Cortex of kidney (tissue), 1 donor: ENCODE measurements at places on chromosomes 5 and 9.

DNA sequence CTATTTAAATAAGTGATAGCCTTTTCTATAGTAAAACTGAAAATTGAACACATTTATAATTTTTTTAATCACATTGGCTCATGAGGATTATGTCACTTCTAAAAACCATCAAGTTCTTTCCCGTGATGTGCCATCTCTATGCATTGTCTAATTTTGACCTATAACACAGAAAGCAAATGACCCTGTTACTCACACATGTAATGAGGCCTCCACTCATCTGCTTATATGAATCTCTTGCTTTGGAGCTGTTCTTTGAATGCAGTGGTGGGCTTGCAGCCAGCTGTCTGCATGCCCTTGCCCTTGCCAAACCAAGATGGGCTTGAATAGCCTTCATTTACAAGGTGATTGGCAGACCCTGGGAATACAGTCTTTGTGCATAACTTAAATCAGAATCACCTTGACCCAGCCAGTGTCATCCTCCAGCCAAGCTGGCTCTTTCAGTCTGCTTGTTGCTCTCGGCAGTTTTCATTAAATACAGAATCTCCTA, 163.2 kb downstream of the TRIO start:
- DNase-seq = no peak

- DNase-seq = no peak
Observed at GRCh38 chr9:875119-875962, 33.8 kb downstream of the DMRT1 start.

DNA sequence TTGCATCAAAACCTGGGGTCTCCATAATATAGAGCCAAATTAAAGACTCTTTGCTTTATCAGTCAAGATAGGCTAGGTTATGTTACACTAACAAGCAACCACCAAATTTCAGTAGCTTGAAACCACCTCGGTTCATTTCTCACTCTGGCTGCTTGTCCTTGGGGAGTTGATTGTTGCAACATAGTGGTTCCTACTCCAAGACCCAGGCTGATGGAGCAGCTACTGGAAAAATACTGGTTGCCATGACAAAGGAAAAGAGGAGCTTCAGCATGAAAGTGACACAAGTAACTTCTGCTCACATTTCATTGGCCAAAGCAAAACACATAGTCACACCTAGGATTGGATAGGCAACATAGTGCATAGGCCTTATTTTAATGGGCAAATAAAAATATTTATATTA, 18.5 kb upstream of the RCL1 start:
- DNase-seq = no peak

- DNase-seq = no peak
Observed at GRCh38 chr9:113621309-113621791, 157.8 kb downstream of the RGS3 start.

GRCh38 chr9:34777666-34778065, 67.7 kb upstream of the CCL21 start:
- no peak for DNase-seq

DNA sequence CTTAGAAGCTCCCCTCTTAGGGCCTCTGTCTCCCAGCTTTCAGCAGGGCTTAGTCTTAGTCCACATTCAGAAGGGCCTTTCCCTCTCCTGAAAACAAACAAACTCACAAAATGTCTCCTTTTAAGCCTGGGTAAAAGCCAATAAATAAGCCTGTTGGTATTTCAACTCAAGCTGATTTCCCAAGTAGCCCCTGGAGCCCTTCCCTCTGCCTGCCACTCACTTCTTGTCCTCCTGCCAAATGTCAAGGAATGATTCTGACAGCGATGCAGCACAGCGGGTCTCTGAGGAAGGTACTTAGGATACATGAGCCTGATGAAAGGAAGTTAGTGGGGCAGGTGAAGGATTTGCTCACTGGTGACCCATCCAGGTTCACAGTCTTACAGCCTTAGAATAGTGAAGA, 210.5 kb downstream of the PJA2 start:
- no peak for DNase-seq

DNA sequence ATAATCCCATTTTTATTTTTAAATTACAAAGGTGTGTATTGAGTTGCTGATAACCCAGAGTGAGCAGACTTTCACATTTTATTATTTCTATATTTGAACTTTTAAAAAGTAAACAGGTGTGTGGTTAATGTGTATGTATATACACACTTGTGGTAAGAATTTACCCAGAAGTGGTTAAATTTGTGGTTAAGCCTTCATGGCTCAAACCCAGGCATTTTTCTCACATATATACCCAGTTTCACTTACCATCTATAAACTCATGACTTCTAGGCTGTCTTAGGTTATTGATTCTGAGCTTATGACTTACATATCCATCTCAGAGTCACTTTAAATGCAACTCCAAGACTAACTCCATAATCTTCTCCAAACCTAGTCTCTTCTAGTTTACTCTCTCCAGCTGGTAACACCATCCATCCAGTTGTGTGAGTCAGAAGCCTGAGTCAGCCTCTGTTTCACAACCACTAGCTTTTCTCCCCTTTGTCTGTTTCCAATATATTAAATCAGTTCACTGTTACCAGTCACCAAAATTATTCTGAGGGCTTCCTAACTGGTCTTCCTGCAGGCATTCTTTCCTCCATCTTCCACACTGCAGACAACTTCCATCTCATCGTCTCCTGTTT, 20.2 kb downstream of the ZBED3 start:
- DNase-seq = no peak

GRCh38 chr5:83255268-83255667, 177.9 kb downstream of the XRCC4 start:
- no peak for DNase-seq

GRCh38 chr5:9930156-9930555, 300.0 kb upstream of the TAS2R1 start:
- DNase-seq = no peak

DNA sequence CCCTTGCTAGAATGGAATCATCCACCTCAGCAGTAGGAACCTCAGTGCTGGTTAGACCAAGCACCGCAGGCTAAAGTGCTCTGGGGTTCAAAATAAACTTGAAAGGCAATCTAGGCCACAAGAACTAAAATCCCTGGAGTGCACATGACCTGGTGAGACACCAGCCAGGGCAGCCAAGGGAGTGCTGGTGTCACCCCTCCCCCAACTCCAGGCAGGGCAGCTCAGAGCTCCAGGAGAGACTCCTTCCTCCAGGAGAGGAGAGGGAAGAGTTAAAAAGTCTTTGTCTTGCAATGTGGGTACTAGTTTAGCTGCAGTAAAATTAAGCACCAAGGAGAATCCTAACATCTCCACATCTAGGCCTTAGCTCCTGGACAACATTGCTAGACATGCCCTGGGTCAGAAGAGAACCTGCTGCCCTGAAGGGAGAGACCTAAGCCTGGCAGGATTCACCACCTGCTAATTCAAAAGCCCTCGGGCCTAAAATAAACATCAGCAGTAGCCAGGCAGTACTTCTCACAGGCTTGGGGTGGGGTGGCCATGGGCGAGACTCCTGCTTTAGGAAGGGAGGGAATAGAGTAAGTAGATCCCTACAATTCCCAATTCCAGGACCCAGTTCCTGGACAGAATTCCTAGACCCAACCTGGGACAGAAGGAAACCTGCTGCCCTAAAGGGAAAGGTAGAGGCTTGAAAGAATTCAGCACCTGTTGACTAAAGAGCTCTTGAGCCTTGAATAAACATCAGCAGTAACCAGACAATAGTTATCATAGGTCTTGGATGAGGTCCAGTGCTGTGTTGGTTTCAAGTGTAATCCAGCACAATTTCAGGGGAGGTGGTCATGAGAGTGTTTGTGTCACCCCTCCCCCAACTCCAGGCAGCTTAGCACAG, 25.8 kb downstream of the UGT3A2 start:
- no peak for DNase-seq

- no peak for DNase-seq
Observed at GRCh38 chr5:153084511-153084910, 406.0 kb upstream of the GRIA1 start.

GRCh38 chr9:95772320-95773052, 103.0 kb upstream of the ERCC6L2 start:
- DNase-seq = no peak

- DNase-seq = no peak
Observed at GRCh38 chr5:42889311-42889933, 77.7 kb upstream of the SELENOP start.

GRCh38 chr5:8446179-8446578, 577.2 kb downstream of the MTRR start:
- no peak for DNase-seq

DNA sequence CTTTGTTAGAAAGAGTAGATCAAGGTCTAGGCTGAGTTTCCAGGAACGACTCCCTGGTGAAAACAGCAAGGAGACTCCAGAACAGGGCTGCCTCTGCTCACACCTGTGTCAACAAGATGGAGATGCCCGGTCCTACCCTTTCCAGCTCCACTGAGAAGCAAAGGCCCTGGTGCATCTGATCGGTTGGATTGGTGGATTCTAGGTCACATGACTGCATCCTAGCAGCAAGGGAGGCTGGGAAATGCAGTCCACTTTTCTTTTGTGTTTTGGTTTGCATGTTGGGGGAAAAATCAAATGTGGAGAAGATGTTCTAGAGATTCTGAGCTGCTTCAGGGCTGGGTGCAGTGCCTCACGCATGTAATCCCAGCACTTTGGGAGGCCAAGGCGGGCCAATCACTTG, 82.0 kb upstream of the TRIO start:
- no peak for DNase-seq

DNA sequence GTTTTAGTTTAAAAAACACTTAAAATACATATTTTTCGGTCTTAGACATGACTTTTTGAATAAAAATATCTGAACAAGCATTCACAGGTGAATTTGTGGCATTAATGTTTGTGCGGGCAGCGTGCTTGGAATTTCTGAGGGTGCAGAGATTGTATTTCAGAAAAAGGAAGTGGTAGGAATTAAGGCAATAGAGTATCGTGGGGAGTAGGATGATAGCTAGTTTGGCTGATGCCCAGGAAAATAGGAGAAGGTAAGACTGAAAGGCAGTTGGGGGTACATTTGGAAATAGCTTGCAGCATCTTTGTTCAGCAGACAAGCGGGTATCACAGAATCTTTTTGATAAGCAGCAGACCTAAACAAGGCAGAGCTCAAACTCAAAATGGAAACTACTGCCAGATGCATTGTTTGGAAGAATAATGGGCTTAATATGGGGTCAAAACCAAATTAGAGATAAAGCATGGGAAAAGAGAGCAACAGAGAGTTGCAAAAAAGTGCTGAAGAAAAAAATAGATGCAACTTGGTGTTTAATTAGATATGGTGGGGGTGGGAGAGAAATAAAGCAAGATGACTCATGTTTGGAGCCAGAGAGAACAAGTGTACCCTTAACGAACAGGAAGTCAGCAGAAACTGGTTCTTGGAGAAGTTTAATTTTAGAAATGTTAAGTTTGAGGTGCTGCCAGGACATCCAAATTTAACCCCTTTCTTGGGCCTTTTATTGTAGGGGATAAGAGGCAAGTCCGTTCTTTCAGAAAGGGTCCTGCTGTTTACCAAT, 85.7 kb upstream of the ARRDC3 start:
- no peak for DNase-seq

DNA sequence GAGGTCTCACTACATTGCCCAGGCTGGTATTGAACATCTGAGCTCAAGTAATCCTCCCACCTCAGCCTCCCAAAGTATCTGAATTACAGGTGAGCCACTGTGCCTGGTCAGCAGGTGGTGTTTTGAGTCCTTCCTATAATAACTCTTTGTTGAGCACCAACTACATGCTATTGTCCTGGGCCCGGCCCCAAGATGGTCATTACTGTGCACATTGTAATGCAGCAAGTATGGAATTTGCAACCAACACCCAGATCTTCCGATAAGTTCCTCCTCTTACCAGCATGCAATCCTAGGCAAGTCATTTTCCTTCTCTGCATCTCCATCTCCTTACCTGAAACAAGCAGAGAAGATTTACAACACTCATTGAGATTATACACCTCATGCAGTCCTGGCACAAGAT, 510.3 kb upstream of the KLF4 start:
- no peak for DNase-seq

DNA sequence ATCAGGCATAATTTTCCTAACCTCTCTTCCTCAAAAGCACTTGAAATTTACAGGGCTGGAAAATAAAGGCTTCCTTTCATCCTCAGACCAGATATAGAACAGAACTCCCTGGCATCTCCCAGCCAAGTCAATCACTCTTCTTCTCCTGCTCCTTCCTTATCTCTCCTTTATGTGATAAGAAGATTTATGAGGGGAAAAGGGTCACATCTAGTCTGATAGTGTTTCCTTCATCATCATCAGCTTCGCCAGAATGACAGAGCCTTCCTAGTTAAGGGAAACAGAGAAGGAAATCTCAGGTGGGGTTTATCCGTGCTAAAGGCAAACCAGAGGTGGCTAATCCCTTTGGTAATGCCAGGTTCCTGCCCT, 36.2 kb downstream of the LIX1 start:
- no peak for DNase-seq

- no peak for DNase-seq
Observed at GRCh38 chr9:14303100-14303499, 10.8 kb downstream of the NFIB start.

DNA sequence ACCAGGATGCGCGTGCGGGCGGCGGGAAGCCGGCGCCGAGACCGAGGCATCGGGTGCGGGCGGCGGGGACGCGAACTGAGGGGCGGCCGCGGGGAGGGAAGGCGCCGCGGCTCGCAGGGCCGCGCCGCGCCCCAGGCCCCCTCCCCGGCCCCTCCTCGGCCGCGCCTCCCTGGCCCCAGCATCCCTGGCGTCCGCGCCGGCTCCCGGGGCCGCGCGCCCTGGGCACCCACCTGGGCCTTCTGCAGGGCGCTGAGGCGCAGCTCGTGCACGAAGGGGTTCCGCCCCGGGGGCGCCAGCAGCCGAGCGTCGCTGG, 324 bp downstream of the LPCAT1 start:
- no peak for DNase-seq

DNA sequence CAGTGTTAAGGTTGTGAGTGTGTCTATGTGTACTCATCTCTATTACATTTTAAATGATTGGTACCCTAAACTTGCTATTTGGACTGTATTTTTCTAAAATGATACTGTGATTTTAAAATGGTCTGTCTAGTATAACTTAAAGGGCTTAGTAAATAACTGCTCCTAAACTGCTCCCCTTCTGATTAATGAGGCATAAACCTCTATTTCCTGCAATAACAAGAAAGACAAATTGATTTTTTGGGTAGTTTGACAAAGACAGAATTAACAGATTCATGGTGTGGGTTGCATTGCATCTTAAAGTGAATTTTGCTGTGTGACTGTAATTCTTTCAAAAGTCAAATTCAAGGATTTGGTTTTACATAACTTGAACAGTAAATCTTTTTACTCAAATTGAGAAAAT, 8.1 kb upstream of the LRRTM2 start:
- no peak for DNase-seq

- no peak for DNase-seq
Observed at GRCh38 chr9:87714819-87715218, 11.1 kb upstream of the CTSL start.

- no peak for DNase-seq
Observed at GRCh38 chr5:75265731-75266130, 29.1 kb upstream of the ANKRD31 start.

- no peak for DNase-seq
Observed at GRCh38 chr9:133606708-133607025, 2.5 kb downstream of the FAM163B start.

GRCh38 chr9:18601026-18601425, 127.1 kb downstream of the ADAMTSL1 start:
- DNase-seq = no peak

- DNase-seq = no peak
Observed at GRCh38 chr5:90170261-90170660, 239.3 kb downstream of the CETN3 start.
